ENCODE measurements at places on chromosomes 11 and 22.

DNA sequence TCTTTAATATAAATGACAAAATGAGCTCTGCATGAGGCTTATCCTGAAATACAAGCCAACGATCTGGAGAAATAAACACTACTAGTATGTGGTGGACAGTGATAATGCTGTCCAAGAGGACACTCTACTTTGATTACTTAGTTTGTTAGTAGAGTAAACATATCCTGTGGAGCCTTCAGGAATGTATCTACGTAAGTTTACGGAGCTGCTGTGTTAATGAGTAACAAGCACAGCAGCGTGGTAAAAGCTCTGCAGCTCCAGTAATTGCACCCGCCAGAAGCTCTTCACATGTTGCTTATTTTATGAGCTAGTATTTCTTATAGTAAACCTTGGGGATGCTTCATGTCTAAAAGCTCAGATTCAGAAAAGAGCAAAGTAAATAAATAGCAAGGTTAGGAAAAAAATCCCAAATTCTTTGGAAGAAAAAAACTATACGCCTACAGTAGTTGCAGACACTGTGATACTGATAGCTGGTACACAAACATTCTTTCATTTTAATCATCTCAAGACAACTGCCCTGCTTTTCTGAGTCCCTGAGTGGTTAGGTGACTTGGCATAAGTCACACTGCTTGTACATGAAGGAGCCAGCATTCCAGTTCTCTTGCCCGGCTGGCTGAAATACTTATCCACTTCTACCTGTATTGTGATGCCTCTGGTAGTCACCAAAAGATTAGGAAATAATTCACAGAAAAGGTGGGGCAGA lies 32.7 kb upstream of the CCDC34 start:
- DNase-seq = no peak

DNA sequence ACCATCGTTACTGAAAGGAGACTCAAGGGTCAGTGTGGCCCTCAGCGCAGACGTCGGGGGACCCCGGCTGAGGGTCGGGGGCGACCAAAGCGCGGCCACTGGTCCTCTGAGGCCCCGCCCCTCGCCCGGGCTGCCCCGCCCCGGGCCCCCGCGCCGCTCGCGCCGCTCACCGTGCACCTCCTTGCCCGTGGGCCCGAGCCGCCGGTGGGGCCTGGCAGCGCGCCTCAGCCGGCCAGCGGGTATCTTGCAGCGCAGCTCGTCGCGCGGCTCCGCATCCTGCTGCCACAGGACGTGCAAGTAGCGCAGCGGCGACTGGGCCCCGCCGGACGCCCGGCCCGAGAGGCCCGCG lies 419 bp downstream of the ANKRD54 start:
- DNase-seq = peak; percentile 16

DNA sequence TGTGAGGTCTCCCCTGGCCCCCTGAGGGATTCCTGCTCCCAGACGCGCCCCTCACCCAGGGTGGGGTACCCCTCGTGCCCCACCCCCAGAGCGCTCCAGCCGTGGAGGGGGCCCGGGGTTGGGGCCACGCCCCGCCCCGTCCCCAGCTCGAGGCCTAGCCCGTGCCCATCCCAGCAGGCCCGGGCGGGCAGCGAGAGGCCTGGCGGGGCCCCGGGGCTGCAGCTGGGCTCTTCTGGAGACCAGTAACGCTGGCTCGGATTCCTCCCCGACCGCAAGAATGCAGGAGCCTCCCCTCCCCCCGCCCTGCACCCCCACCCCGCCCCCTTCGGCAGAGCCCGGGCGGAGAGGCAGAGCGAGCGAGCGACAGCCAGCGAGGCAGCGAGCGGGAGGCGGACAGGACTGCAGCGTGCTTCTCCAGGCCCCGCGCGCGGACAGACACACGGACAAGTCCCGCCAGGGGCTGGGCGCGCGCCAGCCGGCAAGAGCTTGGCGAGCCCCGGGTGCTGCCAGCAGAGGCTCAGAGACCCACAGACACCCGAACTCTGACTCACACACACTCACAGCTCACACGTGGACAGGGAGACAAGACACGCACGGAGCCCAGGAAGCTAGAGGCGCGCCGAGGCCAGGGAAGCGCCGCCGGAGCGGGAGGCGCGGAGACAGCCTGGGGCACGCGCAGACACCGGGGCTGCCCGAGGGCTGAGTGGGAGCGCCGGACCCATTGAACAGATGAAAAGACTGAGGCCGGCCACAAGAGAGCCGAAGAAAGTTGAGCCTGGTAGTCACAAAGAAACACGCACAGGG lies 15.2 kb downstream of the BCL9L start:
- no peak for DNase-seq

GRCh38 chr11:113286509-113287497 lies 27.6 kb upstream of the TTC12 start:
- no peak for DNase-seq

- DNase-seq = no peak
Observed at GRCh38 chr11:61011950-61012736, 40.7 kb downstream of the CD6 start.

DNA sequence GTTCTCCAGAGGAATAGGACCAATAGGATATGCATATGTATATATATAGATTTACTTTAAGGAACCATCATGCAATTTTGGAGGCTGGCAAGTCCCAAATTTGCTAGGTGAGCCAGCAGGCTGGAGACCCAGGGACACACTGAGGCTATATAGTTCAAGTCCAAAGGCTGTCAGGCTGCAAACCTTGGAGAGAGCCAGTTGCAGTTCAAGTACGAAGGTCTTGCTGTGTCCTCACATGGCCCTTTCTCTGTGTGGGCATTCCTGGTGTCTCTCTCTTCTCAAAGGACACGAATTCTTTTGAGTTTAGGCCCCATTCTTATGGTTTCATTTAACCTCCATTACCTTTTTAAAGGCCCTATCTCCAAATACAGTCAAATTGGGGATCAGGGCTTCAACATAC lies 134.4 kb upstream of the SORL1-AS1 start:
- no peak for DNase-seq

DNA sequence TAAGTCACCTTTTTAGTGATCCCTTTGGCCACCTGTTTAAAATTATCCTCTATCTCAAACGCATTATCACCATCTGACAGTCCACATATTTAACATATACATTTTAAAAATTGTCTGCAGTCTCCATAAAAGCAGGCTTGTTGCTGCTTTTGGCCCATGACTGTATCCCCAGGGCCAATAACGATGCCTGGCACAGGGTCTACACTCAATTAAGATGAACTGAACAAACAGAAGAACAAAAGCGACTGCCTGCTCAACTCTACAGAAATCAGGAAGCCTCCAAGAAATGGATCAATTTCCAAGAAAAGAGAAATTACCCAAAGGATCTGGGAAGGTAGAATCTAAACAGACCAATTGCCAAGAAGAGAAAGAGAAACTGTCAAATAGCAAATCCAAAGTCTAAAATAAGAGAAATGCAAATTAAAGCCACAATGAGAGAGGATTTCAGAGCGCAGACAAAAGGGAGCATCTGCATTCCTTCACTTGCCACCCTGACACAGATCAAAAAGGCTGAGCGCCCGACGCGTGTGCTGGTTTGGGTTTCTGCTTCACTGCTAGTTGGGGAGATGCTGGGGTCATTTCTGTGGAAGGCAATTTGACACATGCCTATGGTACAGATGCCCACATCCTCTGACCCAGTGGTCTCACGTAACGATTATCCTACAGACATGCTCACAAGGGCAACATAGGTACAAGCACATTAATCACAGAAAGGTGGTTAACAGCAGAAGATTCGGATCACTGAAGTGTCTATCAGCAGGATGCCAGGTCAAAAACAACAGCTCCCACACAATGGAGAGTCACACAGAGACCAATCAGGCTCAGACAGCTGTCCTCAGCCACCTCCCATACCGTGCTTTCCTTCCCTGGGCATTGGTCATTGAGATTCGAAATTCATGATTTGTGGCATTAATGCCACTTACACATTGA lies 55.9 kb downstream of the SHISAL1 start:
- no peak for DNase-seq

- DNase-seq = no peak
Observed at GRCh38 chr11:44930588-44931302, 19.9 kb downstream of the TP53I11 start.

Measured in activated T-cell treated with anti-CD3 and anti-CD28 coated beads for 1 hour (primary cell).